ENCODE measurements at places on chromosomes 4 and X.

DNA sequence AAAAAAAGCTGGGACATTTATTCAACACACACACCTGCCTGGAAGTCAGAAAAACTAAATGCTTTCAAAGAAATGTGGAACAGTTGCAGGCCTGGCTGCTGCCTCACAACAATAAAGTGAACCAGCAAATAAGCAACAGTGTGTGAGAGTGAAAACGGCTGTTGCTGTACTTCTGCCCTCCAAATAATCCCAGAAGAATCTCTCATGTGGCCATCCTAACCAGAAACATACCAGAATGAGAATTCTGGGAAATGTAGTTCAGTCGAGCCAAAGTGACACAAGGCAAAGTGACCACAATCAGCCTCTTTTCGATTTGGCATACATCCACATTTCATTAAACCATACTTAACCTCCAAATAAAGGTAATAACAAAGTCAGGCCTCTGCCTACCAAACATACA lies 204.5 kb downstream of the SLC7A11 start:
- H3K36me3 ChIP-seq, result no peaks in the 10 kb centered on the region
- no peaks in the 10 kb centered on the region for H3K27me3 ChIP-seq
- no peak overlapping the region for H3K4me3 ChIP-seq
- no peak for DNase-seq

GRCh38 chrX:1537031-1537715 lies at the start of gene P2RY8:
TSS of gene P2RY8 (minus strand) at chrX:1537185. CDS start at chrX:1466558, 70,627 bp downstream.
- no peaks in the 10 kb centered on the region for H3K36me3 ChIP-seq
- no peaks in the 10 kb centered on the region for H3K27me3 ChIP-seq
- DNase-seq, result no peak
- H3K27ac ChIP-seq, result no peak within 1 kb of the TSS

- no peak overlapping the region for H3K27ac ChIP-seq
- H3K4me3 ChIP-seq, result no peak overlapping the region
- H3K27me3 ChIP-seq, result no peaks in the 10 kb centered on the region
- H3K4me1 ChIP-seq, result no peaks in the 10 kb centered on the region
Observed at GRCh38 chr4:48509543-48509942, 19.5 kb downstream of the ZAR1 start.

DNA sequence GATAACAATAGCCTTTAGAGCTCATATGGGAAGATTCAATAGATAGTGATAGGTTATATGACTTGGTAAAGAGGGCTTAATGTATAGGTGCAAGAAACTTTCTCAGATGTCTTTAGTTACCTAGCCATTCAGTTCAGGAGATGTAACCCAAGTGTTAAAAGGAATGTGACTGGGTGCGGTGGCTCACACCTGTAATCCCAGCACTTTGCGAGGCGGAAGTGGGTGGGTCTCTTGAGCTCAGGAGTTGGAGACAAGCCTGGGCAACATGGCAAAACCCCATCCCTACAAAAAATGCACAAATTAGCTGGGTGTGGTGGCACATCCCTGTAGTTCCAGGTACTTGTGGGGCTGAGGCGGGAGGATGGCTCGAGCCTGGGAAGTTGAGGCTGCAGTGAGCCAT lies 7.9 kb downstream of the TET2 start:
- no peak overlapping the region for H3K27ac ChIP-seq
- H3K36me3 ChIP-seq, result no peaks in the 10 kb centered on the region
- peaks cover 10% of the 10 kb centered on the region for H3K27me3 ChIP-seq
- DNase-seq, result no peak
- H3K4me1 ChIP-seq, result no peaks in the 10 kb centered on the region
- H3K4me3 ChIP-seq, result no peak overlapping the region

- no peaks in the 10 kb centered on the region for H3K27me3 ChIP-seq
- DNase-seq, result no peak
- no peak overlapping the region for H3K27ac ChIP-seq
- no peaks in the 10 kb centered on the region for H3K36me3 ChIP-seq
- H3K4me1 ChIP-seq, result no peaks in the 10 kb centered on the region
- no peak overlapping the region for H3K4me3 ChIP-seq
Observed at GRCh38 chrX:38606821-38607220, 45.5 kb downstream of the TSPAN7 start.

DNA sequence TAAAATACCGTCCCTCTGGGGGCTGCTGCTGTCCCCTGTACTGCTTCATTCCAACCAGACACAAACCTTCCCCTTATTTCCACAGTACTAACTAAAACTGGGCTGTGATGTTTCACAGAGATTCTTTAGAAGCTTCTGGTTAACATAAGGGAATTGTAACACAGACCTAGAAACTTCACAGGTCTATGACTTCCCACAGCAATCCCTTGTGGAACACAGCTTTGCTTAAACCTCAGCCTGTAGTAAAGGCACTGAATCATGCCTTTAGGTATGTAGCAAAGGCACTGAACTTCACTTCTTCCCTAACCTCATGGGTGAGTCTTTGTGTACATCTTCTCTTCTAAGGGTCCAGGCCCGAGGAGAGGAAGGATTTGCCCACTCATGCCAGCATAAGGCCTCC lies 49.4 kb downstream of the SPINK2 start:
- no peak overlapping the region for H3K4me3 ChIP-seq
- no peaks in the 10 kb centered on the region for H3K4me1 ChIP-seq
- no peak for DNase-seq
- no peak overlapping the region for H3K27ac ChIP-seq
- H3K36me3 ChIP-seq, result no peaks in the 10 kb centered on the region
- H3K27me3 ChIP-seq, result no peaks in the 10 kb centered on the region

- H3K27ac ChIP-seq, result no peak overlapping the region
- DNase-seq, result no peak
- H3K36me3 ChIP-seq, result no peaks in the 10 kb centered on the region
- H3K4me1 ChIP-seq, result no peaks in the 10 kb centered on the region
Observed at GRCh38 chr4:18518098-18518497, 496.5 kb upstream of the LCORL start.

DNA sequence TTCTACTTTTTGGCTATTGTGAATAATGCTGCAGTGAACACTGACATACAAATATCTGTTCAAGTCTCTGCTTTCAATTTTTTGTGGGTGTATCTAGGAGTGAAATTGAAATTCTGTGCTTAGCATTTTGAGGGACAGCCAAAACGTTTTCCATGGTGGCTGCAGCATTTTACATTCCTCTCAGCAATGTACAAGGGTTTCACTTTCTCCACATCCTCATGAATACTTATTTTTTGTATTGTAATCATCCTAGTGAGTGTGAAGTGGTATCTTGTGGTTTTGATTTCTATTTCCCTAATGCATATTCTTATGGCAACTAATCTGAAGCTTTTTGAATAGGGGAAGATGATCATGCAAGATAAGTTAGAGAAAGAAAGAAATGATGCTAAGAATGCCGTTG lies 40.3 kb downstream of the HSPA4L start:
- H3K27ac ChIP-seq, result no peak overlapping the region
- no peaks in the 10 kb centered on the region for H3K27me3 ChIP-seq
- no peaks in the 10 kb centered on the region for H3K36me3 ChIP-seq
- H3K4me3 ChIP-seq, result no peak overlapping the region
- no peak for DNase-seq

Measured in H9 (cell line).